ENCODE measurements at places on chromosomes 12 and 14.

DNA sequence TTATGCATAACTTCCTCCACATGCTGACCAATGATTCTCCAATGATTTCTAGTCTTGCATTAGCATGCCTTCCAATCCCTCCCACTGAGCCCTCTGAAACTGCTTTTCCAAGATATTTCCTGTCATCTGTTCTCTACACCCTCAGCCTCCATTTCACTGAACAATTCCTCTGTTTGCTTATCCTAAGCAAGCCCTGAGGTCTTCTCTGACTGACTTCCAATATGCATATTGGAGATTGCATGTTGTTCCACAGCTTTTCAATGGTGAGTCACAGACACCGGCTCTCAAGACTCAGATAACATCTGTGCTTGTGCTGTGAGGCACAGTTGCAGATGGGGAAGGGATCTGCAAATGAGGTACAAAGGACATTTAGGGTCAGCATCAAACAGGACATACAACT is 141.0 kb downstream of the SLC16A7 start:
- no peak for DNase-seq

DNA sequence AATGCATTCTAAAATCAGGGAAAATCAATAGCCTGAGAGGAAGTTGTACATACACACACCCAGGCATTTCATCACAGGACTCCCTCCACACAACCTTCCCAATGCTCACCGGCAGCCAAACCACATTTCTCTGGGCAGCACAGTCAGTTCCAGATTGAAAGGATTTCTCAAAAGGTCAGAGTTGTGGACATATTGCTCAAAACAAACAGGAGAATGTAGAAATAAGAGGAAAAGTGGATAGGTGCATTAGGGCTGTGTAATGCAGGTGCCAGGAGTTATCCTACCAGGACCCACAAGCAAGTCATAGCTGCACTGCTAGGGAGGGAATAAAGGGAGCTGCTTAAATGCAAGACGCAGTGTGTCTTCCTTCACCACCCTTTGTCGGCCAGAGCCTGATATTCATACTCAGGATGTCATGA is 62.9 kb downstream of the GCH1 start:
- DNase-seq, result no peak

- DNase-seq, result no peak
These were observed 1.2 kb downstream of the PITPNM2 start for GRCh38 chr12:123149501-123150274.

- no peak for DNase-seq
These were observed 27.2 kb upstream of the CMAS start for GRCh38 chr12:22018860-22019259.

DNA sequence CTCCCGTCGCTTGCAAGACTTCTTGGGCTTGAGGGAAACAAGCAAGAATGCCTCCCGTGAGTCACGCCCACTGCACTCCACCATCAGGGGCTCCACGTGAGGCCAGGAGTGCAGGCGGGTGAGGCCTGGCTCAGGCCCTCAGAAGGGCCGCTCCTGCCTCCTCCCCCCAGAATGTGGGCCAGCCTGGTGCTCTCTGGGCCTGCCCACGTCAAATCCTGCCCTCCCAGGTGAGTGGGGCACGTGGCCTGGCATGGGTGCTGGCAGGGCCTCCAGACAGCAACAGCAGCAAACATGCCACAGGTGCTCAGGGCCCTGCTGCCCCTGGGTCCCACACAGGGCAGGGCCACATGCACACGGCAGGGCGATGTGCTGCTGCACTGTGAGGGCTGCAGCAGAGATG is 30.6 kb upstream of the BTBD6 start:
- no peak for DNase-seq

- DNase-seq, result no peak
These were observed 9.5 kb upstream of the CLEC2D start for GRCh38 chr12:9660046-9660445.

- peak; percentile 1 for DNase-seq
These were observed 143.7 kb upstream of the DCN start for GRCh38 chr12:91326058-91327027.

GRCh38 chr12:102435827-102436436 is 44.4 kb downstream of the IGF1 start:
- DNase-seq, result no peak

GRCh38 chr12:7162691-7163114 is 26.8 kb upstream of the PEX5 start:
- DNase-seq, result no peak

- no peak for DNase-seq
These were observed 1318.9 kb downstream of the AACS start for GRCh38 chr12:126384026-126384564.

- DNase-seq, result no peak
These were observed 74.7 kb downstream of the RPS6KA5 start for GRCh38 chr14:90985601-90986242.

DNA sequence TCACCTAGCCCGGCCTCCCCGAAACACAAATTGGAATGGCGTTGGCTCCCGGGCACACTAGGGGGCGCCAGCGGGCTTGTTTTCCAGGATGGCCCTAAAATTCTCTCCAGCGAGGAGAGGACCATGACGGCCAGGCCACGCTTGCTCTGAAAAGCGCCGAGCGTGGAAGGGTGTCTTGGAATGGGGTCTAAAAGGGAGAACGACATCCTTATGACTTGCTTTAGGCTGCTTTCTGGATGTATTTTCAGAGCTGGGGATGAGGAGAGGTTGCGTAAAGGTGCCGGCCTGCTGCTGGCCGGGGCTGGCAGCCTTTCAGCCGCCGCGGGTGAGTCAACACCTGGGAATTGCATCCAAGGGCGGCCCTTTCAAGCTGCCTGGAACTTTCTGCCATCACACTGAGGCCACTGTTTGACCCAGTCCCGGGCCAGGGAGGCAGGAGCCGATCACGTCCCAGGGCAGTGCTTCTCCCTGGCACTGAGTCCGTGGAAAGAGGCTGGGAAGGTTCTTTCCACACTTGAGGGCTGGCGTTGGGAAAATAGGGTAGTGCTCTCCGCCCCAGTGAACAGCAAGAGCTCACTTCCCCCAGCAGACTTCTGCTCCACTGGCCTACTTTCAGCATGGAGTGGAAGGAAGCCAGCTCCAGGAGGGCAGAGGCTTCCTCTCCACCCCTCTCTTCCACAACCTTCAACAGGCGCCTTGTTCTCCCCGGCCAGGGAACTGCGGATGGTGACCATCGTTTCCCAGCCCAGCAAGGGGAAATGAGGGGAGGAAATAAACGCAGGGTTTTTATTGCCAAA is 216.2 kb downstream of the TTC8 start:
- DNase-seq, result peak; percentile 55

GRCh38 chr14:96275177-96276112 is 19.4 kb downstream of the BDKRB1 start:
- DNase-seq, result peak; percentile 61

GRCh38 chr12:105843561-105843960 is 295.2 kb downstream of the NUAK1 start:
- no peak for DNase-seq
